ENCODE measurements at places on chromosomes 2 and 18.
A peak's percentile ranks its signal among the peaks of the same experiment; 100 is the strongest.

DNA sequence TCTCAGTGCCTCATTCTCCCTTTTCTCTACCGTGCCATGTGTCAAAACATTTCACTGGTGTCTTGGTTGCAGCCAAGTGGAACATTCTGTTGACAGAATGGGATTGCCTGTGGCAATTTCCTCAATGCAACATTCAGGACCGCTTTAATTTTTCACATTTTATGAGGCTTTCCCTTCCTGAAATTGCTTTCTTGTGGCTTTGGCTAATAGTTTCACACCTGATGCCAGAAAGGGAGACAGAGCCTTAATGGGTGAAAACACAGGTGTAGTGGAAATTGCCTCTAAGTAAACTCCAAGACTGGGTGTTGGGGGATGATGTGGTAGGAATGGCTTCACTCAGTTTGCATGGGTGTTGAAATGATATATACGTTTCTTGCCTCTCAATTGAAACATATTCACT, 278.3 kb downstream of the TSN start:
- no peak for DNase-seq

GRCh38 chr2:71003966-71004755, 9.5 kb upstream of the TEX261 start:
- no peak for DNase-seq

GRCh38 chr2:199431746-199432213, 26.0 kb downstream of the SATB2 start:
- no peak for DNase-seq

DNA sequence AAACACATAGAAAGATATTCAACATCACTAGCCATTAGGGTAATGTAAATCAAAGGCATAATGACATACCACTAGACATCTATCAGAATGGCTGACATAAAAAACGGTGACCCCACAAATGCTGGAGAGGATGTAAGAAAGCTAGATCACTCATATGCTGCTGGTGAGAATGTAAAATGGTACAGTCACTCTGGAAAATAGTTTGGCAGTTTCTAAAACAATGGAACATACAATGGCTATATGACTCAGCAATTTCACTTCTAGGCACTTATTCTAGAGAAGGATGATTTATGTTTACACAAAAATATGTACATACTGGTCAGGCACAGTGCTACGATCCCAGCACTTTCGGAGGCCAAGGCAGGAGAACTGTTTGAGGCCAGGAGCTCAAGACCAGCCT, 87.3 kb downstream of the COLEC12 start:
- no peak for DNase-seq

DNA sequence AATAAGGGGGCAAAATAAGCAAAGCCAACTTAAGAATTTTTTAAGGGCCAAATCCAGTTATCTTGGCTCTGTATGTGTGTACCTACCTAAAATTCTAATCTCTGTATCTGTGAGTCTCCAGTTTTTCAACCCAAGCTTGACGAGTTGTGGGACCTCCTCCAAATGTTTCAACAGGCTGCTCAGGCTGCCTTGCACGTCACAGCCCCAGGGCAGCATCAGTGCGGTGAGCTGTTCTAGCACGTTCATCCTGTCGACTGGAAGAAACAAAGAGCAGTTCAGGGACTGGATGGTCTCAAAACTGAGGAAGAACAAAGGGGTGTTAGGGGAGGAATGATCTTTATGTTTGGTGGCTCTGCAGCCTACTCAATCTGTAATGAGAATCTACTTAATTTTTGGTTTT, 29.4 kb downstream of the NLRC4 start:
- DNase-seq: no peak

GRCh38 chr18:27564066-27564465, 379.0 kb upstream of the CHST9 start:
- no peak for DNase-seq

- peak; percentile 58 for DNase-seq
These were observed 497.6 kb upstream of the FAM98A start for GRCh38 chr2:34096562-34097171.

DNA sequence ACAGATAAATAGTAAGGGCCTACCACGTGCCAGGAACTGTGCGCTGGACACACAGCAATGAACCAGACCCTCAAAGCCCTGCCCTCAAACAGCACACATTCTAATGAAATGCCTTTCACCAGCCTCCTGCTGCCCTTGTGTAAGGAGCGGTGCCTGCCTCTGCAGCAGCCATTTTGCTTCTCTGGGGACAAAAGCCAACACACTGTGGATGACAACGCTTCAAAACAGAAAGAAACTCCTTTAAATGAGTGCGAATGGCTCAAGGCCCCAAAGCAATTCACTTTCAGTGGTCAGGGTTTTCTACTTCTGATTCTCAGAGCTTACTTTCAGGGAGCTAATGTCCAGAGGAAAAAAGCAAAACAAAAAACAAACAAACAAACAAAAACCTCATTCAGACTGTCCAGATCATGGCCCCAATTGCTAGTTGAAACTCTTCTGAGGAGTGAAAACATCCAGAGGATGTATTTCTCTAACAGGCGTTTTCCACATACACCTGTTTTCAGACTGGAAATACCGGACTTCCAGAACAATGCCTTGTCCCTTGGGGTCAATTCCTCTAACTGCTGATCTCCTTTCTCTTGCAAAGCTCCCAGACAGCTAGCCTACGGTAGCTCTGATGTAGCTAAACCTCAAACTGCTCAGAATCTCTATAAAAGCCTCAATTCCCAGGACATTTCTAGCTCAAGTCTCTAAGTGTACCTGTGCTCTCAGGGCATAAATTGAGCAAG, 323.3 kb upstream of the ZNF521 start:
- no peak for DNase-seq

GRCh38 chr2:157662401-157662800, 33.7 kb upstream of the ACVR1C start:
- DNase-seq: no peak

- no peak for DNase-seq
These were observed 1917.7 kb upstream of the PIK3C3 start for GRCh38 chr18:40037356-40037755.

- no peak for DNase-seq
These were observed 80.0 kb downstream of the APOB start for GRCh38 chr2:20963867-20964266.

GRCh38 chr18:10775026-10775425, 249.2 kb downstream of the NAPG start:
- no peak for DNase-seq

DNA sequence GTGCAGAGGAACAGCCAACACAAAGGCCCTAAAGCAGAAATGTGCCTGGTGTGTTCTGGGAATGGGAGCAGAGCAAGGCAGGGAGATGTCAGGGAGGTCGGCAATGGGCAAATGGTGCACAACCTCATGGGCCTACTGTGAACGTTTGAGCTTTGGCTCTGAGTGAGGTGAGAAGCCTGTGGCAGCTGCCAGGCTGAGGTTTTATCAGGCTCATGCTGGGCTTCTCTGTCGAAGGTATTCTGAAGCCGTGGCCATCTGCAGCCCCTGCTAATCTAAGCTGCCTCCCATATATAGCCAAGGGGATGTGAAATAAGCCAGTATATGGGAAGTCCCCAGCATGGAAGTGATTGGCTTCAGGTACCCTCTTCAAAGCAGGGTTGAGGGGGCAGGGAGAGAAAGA, 193.3 kb downstream of the SLC4A3 start:
- no peak for DNase-seq

DNA sequence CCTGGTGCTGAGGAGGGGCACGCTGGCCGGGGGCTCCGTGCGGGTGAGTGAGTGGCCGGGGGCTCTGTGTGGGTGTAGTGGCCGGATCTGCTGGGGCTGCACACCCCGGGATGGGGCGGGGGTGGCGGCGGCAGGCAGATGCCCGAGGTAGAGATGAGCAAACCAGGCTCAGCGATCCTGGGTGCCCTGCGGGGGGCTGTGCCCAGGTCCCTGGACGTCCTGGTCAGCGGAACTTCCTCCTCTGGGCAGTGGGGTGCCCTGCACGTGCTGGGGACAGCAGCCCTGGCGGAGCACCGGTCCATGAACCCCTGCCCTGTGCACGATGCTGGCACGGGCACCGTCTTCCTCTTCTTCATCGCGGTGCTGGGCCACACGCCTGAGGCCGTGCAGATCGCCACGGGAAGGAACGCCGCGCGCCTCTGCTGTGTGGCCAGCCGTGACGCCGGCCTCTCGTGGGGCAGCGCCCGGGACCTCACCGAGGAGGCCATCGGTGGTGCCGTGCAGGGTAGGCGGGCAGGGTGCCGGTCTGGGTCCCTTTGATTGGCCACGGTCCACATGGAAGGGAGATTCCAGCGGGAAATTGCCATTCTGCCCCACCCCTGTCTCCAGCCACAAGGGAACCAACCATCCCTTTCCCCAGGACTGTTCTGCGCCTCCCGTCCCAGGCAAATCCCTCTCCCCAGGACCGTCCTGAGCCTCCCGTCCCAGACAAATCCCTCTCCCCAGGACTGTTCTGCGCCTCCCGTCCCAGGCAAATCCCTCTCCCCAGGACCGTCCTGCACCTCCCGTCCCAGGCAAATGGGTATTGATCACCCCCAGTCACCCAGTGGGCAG, 5.9 kb downstream of the NEU4 start:
- no peak for DNase-seq

DNA sequence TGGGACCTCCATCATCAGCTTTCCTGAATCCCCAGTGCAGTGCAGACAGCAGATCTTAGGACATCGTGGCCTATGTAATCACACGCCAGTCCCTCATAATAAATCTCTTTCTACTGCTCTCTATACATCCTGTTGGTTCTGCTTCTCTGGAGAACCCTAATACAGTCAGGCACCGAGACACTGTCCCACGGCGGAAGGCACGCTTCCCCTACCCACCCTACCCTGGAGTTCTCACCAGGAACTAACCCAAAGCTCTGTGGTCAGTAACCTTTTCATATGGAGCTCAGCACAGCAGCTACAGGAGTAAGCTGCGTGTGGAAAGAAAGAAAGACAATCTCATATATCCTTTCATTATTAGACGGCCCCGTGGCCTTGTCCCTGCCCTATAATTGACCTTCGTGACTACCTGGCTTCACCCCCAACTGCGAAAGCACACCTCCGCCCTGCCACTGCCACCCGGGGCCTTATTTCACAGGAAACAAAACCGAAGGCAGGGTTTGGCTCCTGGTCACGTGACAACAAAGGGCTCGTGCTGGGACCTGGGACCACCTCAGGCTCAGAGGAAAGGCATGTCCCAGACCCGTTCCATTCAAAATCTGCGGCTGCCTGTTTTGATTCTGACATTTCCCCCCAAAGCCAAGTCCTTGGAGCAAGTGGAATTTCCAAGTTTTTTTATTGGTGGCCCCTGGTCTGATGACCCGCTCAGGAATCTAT, 99.7 kb upstream of the ODC1 start:
- no peak for DNase-seq

DNA sequence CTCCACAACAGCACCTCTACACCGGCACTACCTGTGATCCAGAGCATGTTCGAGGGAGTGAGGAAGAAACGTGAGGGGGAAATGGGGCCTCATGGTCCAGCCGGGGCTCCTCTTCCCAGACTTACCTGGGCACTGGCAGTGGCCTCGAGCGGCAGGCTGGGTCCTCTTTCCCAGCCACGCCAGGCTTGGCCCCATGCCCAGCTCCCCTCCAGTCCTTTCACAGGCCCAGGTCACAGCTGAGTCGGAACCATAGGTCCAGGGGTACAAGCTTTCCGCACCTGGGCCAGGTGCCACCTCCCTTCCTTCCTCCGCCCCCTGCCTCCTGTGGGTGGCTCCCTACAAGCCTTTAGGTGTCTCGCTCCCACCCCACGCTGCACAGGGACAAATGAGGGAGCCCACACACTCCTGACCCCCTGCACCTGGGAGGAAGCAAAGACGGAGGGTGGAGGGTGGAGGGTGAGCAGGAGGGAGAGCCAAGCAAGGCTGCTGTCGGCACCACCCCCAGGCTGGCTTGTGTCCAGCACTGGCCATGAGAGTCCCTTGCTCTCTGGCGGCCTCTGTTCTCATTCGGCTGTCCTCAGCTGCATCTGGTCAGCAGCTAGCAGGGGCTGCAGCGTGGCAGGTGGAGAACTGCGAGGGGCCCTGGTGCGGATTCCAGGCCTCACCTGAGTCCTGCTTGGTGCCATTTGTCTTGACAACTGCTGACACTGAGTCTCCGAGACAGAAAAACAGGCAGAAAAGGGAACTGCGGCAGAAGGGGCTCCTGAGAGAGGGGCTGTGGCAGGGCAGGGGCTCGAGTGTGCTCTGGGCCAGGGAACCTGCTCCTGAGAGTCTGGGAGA, 26.8 kb downstream of the ADRA2B start:
- DNase-seq: no peak

DNA sequence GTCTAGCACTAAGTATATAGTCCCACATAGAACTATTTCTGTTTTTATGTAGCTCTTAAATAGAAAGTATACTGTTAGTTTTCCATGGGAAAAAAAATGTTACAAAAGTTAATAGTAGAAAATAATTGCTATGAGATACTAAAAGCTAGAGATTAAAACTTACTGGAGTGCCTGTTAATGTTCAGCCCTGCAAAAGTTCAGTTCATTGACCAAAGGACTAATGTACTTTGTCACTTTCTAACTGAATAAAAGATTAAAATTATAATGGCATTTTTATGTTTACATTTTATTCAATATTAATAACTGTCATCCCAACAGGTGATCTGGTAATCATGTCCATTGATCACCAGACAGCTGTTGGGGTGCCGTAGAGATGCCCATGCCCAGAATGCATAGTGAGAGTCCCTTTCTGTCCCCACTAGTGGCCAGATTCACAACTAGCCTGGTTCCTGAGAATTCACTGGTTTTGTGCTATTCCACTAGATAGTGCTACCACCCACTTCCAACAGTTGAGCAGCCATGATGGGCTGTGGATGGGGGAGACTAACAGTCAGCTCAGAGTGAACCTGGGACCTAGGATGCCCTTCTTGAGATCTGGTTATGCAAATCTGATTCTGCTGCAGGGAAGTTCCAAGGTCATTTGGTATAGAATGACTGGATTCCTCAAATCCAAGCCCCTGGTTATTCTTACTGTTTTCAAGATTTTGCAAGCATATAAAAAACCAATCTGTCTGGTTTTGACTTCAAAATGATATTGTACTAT, 57.8 kb downstream of the AFTPH start:
- DNase-seq: no peak

GRCh38 chr2:120758181-120759144, 22.8 kb downstream of the GLI2 start:
- DNase-seq: no peak

- no peak for DNase-seq
These were observed 7.5 kb downstream of the SMCHD1 start for GRCh38 chr18:2662990-2663389.

DNA sequence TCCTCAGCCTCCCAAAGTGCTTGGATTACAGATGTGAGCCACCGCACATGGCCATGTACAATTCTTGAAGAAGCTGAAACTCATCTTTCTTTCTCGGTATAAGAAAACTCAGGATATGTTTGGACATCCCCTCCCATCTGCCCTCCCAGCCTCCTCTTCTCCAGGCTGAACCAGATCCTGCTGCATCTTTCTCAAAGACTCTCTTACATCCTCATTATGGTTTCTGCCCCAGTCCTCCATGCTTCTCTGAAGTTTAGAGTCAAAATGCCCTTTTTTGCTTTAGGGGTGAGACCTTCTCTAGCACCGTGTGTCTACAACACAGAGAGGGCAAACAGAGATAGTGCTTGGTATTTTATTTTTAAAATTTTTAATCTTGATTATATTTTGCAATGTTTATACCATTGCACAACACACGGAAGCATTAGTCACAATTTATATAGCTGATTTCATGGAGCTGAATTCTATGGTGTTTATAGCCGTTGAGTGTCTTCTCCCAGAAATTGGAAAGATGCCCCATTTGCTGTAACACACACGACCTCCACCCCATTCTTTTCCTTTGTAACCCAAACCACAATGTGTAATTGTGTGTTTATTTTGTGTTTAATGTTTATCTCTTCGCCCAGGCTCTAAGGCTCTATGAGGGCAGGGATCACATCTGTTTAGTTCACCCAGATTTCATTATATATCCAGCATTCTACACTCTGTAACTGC, 206.0 kb upstream of the TNP1 start:
- no peak for DNase-seq

Measured in CD4-positive, alpha-beta T cell treated with Interleukin-17A for 4 hours (primary cell).